Small intestine (tissue), 16 donors: ENCODE measurements at places on chromosomes 5 and 9. TPM values are rescaled to one million over a fixed set of nuclear protein-coding genes. Genes with fewer than 3 reads are reported as not detected.

The C8G gene
- 41.1 TPM for polyA plus RNA-seq

DNA sequence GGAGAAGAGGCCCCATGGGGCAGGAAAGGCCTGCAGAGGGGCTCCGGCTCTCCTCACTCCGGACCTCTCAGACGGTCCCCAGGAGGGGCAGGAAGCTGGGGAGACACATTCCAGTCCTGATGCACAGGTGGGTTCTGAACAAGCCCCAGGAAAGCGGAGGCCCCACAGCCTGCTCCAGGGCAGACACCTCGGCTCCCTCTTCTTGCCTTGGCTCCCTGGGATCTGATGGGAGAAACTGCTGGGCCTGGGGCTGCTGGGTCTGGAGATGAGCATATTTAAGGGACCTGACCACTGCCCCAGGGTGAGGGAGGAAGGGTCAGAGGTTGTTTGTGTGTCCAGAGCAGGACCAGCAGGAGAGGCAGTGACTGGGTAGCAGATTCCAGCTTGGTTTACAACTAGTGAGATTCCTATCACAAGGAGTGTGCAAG, 1.2 kb downstream of the CORO2A start:
- no peak for DNase-seq

The EDIL3 gene
- polyA plus RNA-seq: 5.1 TPM

The OMD gene
- 0.27 TPM for polyA plus RNA-seq

GRCh38 chr5:145723516-145723915, 111.6 kb downstream of the PRELID2 start:
- no peak for DNase-seq

The OR13D1 gene
- polyA plus RNA-seq: not detected

The IGIP gene
- 8.3 TPM for polyA plus RNA-seq

GRCh38 chr9:133074111-133074651, 12.4 kb downstream of the CEL start:
- peak; percentile 24 for DNase-seq

DNA sequence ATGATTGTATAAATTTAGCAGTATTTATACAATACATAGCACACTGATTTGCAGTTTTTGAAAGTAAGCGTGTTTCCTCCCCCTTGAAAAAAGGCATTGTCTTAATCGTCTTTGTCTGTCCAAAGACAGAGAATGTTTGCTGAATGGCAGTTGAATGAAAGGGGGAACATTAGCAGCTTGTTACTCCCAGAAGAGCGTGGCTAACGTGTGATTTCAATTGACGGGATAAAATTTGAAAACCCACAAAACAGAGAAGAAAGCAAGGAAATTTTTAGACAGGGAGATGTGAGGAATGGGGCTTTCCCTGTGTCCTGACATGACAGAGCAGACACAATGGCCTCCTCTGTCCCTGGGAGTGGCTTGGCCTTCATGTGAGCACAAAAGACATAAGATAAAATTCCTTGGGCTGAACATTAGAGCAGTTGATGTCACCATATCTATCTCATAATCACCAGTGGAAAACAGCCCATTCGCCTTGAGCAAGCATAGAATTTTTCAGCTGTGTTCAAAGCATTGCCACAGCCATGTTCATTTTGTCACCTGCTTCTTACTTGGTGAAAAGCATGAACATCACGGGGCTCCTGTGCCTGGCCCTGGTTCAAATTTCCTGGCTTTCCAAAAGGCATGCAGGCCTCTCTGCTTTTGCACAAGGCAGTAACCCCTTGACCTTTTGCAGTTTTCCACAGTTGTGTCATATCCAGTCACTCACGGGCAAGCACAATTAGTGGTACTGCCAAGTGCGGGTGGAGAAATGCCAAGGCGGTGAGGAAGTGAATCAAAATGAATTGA, 126.9 kb downstream of the TLE1 start:
- no peak for DNase-seq
